ENCODE measurements at places on chromosomes 4 and X. TPM values are rescaled to one million over a fixed set of nuclear protein-coding genes. Genes with fewer than 3 reads are reported as not detected.
A peak's percentile ranks its signal among the peaks of the same experiment; 100 is the strongest.

GRCh38 chrX:55867708-55868107 is 150.2 kb downstream of the RRAGB start:
- no peaks in the 10 kb centered on the region for H3K4me1 ChIP-seq
- H3K36me3 ChIP-seq = no peaks in the 10 kb centered on the region
- no peak overlapping the region for H3K27ac ChIP-seq
- H3K27me3 ChIP-seq = no peaks in the 10 kb centered on the region
- DNase-seq = no peak

DNA sequence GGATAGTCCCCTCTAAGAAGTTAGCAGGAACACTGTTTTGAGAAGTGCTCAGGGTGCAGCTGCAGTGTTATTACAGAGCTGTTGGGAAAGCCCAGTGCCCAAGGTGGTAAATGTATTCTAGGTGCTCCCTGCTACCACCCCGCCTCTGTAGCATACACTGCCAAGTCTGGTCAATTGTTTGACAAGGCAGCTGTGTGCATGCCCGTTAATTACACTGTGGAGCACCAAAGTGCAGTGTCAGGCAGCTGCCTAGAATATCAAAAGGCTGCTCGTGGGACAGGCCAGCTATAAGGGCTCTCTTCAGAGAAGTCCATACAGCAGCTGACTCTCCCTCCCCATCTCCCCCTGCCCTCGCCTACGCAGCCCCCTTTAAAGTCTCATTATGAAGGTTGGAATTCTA is 99.9 kb upstream of the KLHL13 start:
- DNase-seq = peak; percentile 2
- no peak overlapping the region for H3K4me3 ChIP-seq
- no peaks in the 10 kb centered on the region for H3K36me3 ChIP-seq
- H3K27ac ChIP-seq = no peak overlapping the region

DNA sequence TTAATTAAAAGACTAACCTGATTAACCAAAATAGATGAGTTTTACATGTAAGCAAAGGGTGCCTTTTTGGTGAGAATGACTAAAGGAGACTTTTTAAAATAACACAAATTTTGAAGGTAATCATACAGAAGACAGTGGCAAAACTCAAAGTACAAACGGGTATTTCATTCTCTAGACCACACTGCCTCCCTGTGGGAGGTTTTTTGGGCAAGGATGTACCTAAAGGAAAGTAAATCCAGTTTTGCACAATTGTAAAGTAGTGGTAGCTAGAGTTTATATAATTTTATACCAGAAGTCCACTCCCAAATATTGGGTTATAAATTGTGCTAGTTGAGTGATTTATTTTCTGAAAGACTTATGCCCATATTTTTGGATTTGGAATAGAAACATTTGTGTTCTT is 201.0 kb downstream of the PAPSS1 start:
- no peaks in the 10 kb centered on the region for H3K36me3 ChIP-seq
- no peaks in the 10 kb centered on the region for H3K4me1 ChIP-seq
- H3K27ac ChIP-seq = no peak overlapping the region
- peak; percentile 22 for DNase-seq

DNA sequence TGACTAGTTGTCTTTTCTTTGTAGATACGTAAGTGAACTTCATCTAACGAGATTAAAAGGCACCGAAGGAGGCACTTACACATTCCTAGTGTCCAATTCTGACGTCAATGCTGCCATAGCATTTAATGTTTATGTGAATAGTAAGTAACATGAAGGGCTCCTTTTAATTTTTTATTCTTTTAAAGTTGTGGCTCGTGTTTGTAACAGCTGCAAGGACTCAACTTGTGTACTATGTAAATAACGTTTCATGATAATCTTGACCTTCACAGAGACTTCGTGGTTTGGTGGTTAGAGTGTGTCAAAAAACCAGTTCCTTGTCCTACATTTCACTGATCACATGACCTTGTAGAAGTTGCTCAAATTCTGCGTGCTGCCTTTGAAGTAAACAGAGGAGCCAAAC is 51.6 kb downstream of the KIT start:
- DNase-seq = no peak
- no peak overlapping the region for H3K4me3 ChIP-seq
- H3K36me3 ChIP-seq = no peaks in the 10 kb centered on the region
- no peaks in the 10 kb centered on the region for H3K4me1 ChIP-seq

DNA sequence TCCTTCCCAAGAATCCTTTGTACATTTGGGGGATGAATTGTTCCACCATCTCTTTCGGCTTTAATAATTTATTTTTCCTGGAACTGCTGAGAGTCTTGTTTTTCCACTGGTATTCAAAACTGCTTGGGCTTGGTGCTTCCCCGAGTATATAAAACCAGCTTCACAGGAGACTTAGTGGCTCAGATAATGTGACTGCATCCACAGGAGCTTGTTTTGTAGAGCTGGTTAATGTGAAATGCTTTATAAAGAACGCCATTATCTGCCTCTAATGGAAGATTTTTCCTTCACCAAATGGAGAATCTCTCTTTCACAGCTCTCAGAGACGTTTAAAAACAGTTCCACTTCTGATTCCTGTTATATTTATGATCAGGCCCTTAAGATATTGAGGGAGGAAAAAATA is 935.5 kb downstream of the RAB28 start:
- H3K4me3 ChIP-seq = no peak overlapping the region
- no peaks in the 10 kb centered on the region for H3K27me3 ChIP-seq
- no peaks in the 10 kb centered on the region for H3K4me1 ChIP-seq
- DNase-seq = no peak
- H3K27ac ChIP-seq = no peak overlapping the region

DNA sequence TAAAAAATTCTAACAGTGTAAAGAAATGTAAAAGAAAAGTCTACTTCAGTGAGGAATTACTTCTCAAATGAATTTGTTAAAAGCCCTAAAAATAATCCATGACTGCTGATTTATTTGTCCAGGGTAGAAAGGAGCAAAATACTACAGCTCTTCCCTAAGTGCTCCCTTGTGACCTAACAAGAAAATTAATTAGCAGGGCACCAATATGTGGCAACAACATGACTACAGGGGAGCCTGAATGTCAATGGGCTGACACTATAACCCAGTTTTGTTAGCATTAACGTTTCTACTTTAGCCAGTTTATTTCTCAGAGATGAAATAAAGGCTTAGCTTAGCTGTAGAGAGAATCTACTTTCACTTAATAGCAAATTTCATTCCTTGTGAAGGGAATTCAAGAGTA is 918.9 kb upstream of the EPHA5 start:
- no peaks in the 10 kb centered on the region for H3K36me3 ChIP-seq
- H3K4me3 ChIP-seq = no peak overlapping the region
- no peaks in the 10 kb centered on the region for H3K27me3 ChIP-seq
- no peak for DNase-seq
- no peaks in the 10 kb centered on the region for H3K4me1 ChIP-seq

- no peak overlapping the region for H3K4me3 ChIP-seq
- H3K27me3 ChIP-seq = no peaks in the 10 kb centered on the region
- no peaks in the 10 kb centered on the region for H3K4me1 ChIP-seq
- peaks cover 15% of the 10 kb centered on the region for H3K36me3 ChIP-seq
These were observed 74.2 kb downstream of the BEND4 start for GRCh38 chr4:42078184-42078801.

GRCh38 chrX:65750674-65751469 is 83.4 kb downstream of the MSN start:
- H3K27me3 ChIP-seq = no peaks in the 10 kb centered on the region
- H3K4me3 ChIP-seq = no peak overlapping the region
- DNase-seq = no peak
- H3K4me1 ChIP-seq = no peaks in the 10 kb centered on the region
- no peaks in the 10 kb centered on the region for H3K36me3 ChIP-seq

- H3K4me1 ChIP-seq = no peaks in the 10 kb centered on the region
- no peak for DNase-seq
- H3K36me3 ChIP-seq = no peaks in the 10 kb centered on the region
- no peak overlapping the region for H3K4me3 ChIP-seq
- H3K27me3 ChIP-seq = no peaks in the 10 kb centered on the region
These were observed 915.5 kb upstream of the EPHA5 start for GRCh38 chr4:66585767-66586166.

DNA sequence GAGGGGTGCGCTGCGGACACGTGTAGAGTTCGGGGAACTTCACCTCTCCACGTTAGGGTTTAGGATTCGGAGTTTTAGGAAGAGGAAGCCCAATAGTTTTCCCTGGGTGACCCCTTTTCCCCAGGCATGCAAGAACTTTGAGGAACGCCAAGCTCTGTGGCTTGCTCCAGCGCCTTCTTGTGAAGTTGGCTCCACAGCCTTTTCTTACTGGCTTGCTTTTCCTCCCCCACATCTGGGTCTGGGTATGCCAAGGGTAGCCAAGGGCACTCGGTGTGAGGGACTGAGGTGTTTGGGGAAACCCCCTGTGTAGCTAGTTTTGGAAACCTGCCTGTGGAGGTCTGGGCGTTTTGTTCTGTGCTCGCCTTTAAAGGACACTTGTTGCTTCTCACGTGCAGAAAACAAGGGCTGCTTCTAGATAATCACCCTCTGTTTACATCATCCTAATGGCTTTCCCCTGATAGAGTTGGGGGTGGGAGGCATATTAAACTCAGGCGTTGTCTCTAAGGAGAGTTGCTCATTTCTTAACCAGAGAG is 746 bp downstream of the EDNRA start:
- H3K4me1 ChIP-seq = peaks cover 17% of the 10 kb centered on the region
- peak overlapping the region; percentile 81 for H3K4me3 ChIP-seq
- H3K27me3 ChIP-seq = no peaks in the 10 kb centered on the region

GRCh38 chr4:100188829-100189228 is 1.4 kb downstream of the DDIT4L start:
- peak; percentile 32 for DNase-seq
- H3K4me1 ChIP-seq = peaks cover 12% of the 10 kb centered on the region
- no peak overlapping the region for H3K27ac ChIP-seq
- H3K27me3 ChIP-seq = no peaks in the 10 kb centered on the region
- no peaks in the 10 kb centered on the region for H3K36me3 ChIP-seq
- peak overlapping the region; percentile 64 for H3K4me3 ChIP-seq

GRCh38 chr4:67101612-67102011 is 443.7 kb downstream of the CENPC start:
- H3K4me3 ChIP-seq = no peak overlapping the region
- H3K4me1 ChIP-seq = no peaks in the 10 kb centered on the region
- no peak for DNase-seq
- H3K36me3 ChIP-seq = no peaks in the 10 kb centered on the region
- no peak overlapping the region for H3K27ac ChIP-seq
- no peaks in the 10 kb centered on the region for H3K27me3 ChIP-seq

GRCh38 chr4:60683973-60684372 is 516.2 kb upstream of the ADGRL3 start:
- no peaks in the 10 kb centered on the region for H3K4me1 ChIP-seq
- no peak for DNase-seq
- no peak overlapping the region for H3K27ac ChIP-seq

- H3K27me3 ChIP-seq = no peaks in the 10 kb centered on the region
- DNase-seq = peak; percentile 71
- no peak overlapping the region for H3K27ac ChIP-seq
- H3K36me3 ChIP-seq = no peaks in the 10 kb centered on the region
- no peaks in the 10 kb centered on the region for H3K4me1 ChIP-seq
These were observed 147.2 kb upstream of the DKK2 start for GRCh38 chr4:107183155-107183774.

GRCh38 chrX:27555514-27555913 is 34.6 kb upstream of the DCAF8L2 start:
- H3K36me3 ChIP-seq = no peaks in the 10 kb centered on the region
- H3K4me3 ChIP-seq = no peak overlapping the region
- H3K27me3 ChIP-seq = no peaks in the 10 kb centered on the region

DNA sequence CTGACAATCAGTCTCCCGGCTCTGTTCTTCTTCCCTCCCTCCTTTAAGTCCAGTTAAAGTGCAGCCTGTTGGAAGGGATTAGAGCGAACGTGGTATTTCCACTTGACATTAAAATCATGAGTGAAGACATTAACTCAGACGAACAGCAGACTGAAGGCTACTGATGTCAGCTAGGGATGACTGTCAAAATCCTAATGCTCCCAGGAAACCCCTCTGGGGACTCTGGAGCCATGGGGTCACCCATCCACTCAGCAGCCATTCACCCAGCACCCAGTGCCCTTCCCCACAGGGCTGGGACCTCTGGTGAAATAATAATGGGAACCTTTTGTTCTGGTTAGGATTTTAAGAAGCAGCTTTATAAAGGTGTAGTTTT is 113.9 kb downstream of the DRD5 start:
- no peaks in the 10 kb centered on the region for H3K27me3 ChIP-seq
- H3K4me1 ChIP-seq = no peaks in the 10 kb centered on the region
- no peak overlapping the region for H3K4me3 ChIP-seq
- no peaks in the 10 kb centered on the region for H3K36me3 ChIP-seq

- DNase-seq = no peak
- no peaks in the 10 kb centered on the region for H3K36me3 ChIP-seq
- H3K4me3 ChIP-seq = no peak overlapping the region
- H3K27me3 ChIP-seq = no peaks in the 10 kb centered on the region
- no peaks in the 10 kb centered on the region for H3K4me1 ChIP-seq
These were observed 23.0 kb upstream of the PDS5A start for GRCh38 chr4:40000711-40001110.

- H3K27me3 ChIP-seq = no peaks in the 10 kb centered on the region
- DNase-seq = no peak
- H3K27ac ChIP-seq = no peak overlapping the region
- no peaks in the 10 kb centered on the region for H3K4me1 ChIP-seq
These were observed 426.2 kb downstream of the PCDH7 start for GRCh38 chr4:31146366-31146765.

DNA sequence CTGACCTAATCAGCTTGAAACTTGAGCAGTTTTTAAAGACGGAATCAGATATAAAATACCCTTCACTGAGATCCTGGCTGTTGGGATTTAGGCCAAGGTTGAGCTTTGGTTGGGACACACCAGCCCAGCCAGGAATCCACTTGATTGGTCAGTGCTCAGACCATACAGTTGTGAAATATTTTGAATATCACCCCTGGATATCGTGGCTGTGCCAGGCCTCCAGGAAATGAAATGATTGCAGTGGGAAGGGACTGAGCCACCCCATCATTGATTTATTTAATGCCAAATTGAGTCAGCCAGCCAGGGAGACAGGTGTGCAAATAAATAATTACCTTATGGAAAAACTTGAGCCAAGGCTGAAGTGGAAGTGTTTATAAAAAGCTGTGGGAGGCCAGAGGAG is 128.4 kb upstream of the SCML1 start:
- H3K27ac ChIP-seq = no peak overlapping the region
- no peaks in the 10 kb centered on the region for H3K36me3 ChIP-seq
- H3K4me3 ChIP-seq = no peak overlapping the region
- no peaks in the 10 kb centered on the region for H3K27me3 ChIP-seq
- peaks cover 3% of the 10 kb centered on the region for H3K4me1 ChIP-seq
- no peak for DNase-seq

GRCh38 chr4:178240891-178241290 is 798.7 kb upstream of the AGA start:
- H3K27ac ChIP-seq = no peak overlapping the region
- no peak for DNase-seq
- no peaks in the 10 kb centered on the region for H3K36me3 ChIP-seq
- no peak overlapping the region for H3K4me3 ChIP-seq

Gene RASGEF1B
- total RNA-seq = 3.0 TPM

Gene MAGEA11
- not detected for total RNA-seq

Gene PLXNA3
- total RNA-seq = 13.6 TPM

Gene VEGFC
- 4.3 TPM for total RNA-seq

Gene SCML2
- 6.1 TPM for total RNA-seq

Gene HMGN5
- 7.8 TPM for total RNA-seq

Gene CDK16
- 422 TPM for total RNA-seq

Gene PABPC1L2A
- not detected for total RNA-seq

Gene GABRB1
- 0.42 TPM for total RNA-seq
